ENCODE measurements at places on chromosomes 5 and 9.

- no peak for DNase-seq
These were observed 85.8 kb upstream of the IER5L start for GRCh38 chr9:129263836-129264235.

GRCh38 chr5:12840972-12841371 lies 936.7 kb upstream of the CTNND2 start:
- DNase-seq, result no peak

DNA sequence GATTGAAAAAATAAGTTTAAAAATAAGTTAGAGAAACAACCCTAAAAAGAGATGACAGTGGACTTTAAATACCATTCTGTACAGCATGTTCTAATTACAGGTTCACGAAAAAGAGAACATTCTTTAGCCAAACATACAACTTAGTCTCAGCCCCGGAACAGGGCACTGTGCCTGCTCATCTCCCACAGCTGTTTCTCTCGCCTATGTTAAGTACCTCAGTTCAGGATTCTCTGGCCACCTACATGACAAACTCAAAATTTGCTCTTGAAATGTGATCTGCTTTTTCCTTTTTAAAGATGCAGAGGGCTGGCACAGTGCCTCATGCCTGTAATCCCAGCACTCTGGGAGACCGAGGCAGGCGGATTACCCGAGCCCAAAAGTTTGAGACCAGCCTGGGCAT lies 52.3 kb downstream of the MYO10 start:
- DNase-seq, result no peak

GRCh38 chr5:137155261-137156000 lies 343.7 kb downstream of the SPOCK1 start:
- no peak for DNase-seq

DNA sequence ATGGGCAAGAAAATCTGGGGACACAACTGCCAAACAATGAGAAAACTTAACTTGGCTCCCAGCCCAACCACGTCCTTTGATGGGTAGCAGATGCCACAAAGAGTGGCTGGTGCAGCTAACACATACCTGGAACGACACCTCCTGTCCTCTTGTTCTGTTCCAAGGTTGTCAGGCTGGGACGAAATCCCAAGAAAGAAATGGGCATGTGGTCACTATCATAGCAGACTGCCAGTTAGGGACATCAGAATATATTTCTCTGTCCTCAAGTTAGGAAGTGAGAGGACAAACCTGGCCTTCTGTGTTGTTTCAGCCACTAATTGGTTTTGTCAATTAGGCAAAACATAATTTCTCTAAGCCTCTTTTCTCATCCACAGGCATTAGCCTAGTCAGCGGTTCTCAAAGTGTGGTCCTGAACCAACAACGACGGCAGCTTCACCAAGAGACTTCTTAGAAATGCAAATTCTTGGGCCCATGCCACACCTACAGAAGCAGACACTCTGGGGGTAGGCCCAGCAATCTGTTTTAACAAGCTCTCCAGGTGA lies 63.4 kb downstream of the RAPGEF1 start:
- DNase-seq, result no peak

DNA sequence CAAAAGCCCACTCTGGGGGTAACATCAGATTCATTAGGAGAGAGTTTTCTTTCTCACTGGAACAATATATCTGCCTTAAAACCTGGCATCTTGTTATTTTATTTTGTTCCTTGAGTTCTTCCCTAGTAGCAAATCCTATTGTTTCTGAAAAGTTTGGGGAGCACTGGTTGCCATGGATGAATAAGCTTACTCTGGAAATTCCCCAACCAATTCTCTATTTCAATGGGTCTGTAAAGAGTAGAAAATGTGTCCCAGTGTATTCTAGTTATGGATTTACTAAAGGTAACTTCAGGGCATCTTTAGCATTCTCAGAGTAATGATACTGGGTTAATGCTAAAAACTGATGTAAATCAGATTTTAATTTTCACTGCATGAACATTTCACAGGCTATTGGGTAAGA lies 94.2 kb upstream of the S1PR3 start:
- DNase-seq, result no peak

GRCh38 chr5:148443998-148444397 lies 60.2 kb downstream of the FBXO38 start:
- peak; percentile 12 for DNase-seq

DNA sequence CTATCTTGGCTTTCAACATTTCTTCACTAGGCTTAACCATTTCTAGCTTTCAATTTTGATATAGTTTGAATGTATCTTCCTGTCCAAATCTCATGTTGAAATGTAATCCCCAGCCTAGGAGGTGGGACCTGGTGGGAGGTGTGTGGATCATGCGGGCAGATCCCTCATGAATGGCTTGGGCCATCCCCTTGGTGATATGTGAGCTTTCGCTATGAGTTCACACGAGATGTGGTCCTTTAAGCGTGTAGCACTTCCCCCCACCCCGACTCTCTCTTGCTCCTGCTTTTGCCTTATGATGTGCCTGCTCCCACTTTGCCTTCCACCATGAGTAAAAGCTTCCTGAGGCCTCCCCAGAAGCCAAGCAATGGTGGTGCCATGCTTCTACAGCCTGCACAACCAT lies 40.6 kb downstream of the PHAX start:
- no peak for DNase-seq

DNA sequence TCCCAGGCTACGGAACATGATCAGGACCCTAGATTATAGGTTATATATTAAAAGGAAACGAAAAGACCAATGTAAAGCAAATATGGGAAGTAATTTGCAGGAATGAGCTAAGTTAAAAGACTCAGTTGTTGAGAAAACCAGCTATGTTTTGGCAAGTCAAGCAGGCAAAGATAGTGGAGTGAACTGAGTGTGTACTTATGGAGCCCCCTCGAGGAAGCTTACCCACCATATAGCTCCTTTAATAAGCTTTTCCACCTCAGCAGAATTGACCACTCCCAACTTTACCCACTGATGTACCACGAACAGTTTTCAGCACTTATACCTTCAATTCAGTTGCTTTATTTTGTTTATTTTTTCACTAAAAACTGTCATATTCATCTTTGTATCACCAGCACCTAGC lies 57.3 kb upstream of the PJA2 start:
- no peak for DNase-seq

- DNase-seq, result no peak
These were observed 388.3 kb downstream of the PLK2 start for GRCh38 chr5:58071566-58071965.

DNA sequence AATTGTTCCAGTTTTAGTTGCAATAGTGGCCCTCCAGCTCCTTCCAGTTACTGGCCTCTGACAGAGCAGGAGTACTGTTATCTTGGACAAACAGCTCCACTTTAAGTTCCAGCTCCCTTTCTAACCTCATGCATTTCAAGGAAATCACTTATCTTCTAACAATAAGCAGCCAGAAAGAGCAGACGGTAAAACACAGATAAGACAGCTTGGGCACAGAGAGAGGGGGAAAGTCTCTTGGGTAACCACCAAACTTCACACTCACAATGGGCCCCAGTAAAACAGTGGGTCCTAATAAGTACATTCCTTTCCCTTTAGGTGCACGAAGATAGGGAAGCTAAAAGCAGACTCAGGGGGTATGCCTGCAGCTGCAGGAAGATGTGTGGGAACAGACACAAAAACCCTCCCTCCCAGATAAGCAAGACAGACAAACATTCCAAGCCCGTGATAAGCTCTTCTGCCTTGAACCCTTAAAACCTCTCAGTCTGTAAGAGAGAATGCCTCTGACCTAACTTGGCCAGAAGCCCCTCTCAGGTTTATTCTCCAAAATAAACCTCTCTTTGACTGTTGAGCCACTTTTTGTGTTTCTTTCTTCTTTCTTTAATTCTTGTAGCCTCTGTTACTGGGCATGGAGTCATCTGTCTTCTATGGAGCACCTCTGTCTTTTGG lies 30.8 kb downstream of the OR1J1 start:
- no peak for DNase-seq

- DNase-seq, result peak; percentile 80
These were observed 86.4 kb downstream of the ADRB2 start for GRCh38 chr5:148912714-148913398.

- no peak for DNase-seq
These were observed 181.7 kb downstream of the KCTD16 start for GRCh38 chr5:144352330-144352729.

DNA sequence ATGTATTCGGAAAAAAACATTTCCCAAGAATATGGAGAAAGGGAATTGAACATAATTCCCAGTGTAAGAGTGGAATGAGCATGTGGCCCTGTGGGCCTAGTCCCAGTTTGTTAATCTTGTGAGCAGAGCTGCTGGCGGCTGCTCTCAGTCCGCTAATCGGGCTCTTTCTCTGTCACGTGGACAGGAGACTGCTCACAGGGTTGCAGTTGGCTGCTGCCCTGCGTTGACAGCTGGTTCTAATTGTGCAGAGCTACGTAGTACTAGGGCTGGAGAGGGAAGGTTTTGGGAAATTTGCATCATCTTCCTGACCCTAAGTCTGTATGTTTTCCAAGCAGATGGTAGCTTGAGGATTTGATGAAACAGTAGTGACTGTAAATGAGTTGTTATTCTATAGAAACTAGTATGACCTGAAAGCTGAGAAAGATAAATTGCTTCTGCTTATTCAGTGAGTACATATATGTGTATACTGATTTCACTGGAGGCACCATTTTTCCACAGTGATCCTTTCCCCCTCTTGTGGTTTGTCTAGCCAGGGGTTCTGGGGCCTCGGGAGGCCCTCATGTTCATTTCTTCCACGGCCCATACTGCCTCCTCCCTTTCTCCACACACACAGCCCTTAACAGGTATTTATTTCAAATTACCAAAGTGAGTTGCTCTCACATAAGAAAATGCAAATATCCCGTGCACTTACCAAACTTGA lies 100.6 kb downstream of the ANGPTL2 start:
- no peak for DNase-seq

DNA sequence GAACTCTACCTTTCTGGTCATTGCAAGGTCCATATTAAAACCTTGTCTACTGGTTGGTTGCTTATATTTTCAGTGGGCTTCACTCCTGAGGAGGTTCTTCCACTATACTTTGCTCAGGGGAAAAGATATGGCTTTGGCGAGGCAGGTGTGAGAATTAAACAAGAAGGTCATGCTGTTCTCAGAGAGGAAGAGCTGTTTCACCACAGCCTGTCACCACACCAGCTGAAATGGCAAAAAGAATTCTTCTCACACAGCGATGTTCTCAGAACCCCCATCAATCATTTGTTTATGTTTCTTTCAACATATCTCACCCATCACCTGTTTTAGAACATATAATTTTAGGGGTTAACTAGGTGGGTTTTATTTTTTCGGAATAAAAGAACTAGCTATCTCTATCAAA lies 38.6 kb downstream of the CAPSL start:
- no peak for DNase-seq

DNA sequence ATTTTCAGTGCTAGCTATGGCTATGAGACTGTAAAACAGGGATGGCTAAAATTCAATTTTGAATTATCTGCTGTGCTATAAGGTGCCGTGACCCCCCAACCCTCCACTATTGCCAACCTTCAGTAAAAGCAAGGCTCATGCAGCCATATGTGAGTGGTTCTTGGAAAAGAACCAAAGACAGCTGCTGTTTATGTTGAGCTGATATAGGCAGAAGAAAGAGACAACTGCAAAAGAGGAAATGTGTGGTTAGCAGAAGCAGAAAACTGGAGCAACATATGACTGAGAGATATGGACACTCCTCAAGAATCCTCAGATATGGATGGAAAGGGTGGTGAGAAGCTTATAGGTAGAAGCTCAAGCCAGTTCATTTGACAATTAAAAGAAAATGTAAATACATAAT lies 200.3 kb downstream of the TLE1 start:
- DNase-seq, result no peak

DNA sequence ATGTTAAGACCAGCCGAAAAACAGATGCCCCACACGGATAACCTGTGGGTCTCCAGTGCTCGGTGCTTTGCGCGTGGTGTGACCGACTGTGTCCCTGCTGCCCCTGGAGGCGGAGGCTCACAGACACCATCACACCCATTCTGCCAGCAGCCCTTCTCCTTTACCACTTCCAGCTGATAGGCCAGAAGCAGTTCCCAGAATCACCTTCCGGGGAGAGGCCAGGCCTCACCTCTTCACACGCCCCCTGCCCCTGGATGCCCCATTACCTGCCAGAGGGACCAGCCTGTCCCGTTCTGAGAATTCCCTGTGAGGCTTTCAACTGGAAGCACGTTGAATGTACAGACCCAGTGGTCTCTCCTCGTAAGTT lies 21.6 kb upstream of the LRRC14B start:
- DNase-seq, result no peak

DNA sequence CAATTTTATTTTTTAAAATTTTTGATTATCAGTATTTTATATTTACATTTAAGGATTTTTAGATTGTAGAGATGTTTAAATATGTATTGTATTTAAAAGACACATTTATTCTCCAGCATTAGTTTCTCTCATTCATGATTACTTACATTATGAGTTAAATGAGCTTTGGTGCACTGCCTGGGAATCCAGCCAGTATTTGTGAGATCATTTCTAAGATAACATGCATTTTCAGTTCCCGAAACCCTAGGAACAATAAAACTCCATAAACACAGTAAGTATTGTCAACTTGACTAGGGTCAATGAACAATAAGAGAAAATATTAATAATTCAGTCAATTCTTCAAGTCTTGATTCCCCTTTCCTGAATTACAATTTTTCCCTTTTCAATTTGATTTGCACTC lies 403.3 kb downstream of the PLK2 start:
- no peak for DNase-seq

GRCh38 chr5:52560366-52560765 lies 227.3 kb upstream of the ITGA1 start:
- DNase-seq, result no peak

- no peak for DNase-seq
These were observed 11.0 kb downstream of the STC2 start for GRCh38 chr5:173317091-173317730.

DNA sequence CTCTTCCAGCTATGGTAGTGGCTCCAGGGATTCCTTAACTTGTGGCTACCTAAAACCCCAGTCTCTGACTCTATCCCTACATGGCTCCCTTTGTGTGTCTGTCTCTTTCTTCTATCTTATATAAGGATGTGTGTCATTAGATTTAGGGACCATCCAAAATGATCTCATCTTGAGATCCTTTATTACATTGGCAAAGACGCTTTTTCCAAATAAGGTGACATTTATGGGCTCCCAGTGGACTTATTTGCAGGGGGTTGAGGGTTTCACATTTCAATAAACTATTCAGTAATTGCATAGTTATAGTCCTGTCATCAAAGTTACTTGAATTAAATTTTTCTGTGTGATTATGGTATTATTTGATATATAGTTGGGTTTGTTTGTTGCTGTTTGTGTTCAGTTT lies 59.2 kb downstream of the NIPBL start:
- no peak for DNase-seq

DNA sequence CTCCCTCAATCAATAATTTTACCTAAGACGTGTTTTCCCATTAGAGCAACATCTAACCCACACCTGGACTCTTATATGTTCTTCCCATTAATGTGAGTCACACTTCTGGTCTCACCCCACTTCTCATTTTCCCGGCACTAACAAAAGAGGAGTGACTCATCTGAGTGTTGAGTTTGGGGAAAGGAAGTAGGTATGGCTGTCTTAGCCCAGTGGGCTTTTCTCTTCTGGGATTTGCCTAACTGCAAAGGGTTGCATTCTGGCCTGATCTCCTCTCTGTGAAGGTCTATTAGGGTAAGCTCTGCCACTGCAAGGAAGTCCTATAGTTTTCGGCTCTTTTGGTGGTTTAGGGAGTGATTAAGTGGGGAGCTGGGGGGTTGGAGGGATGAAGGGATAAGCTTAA lies 195.6 kb downstream of the KIAA0825 start:
- DNase-seq, result no peak

GRCh38 chr9:37678789-37679273 lies 28.1 kb downstream of the FRMPD1 start:
- DNase-seq, result no peak
